Activated CD8-positive, alpha-beta memory T cell treated with anti-CD3 and anti-CD28 coated beads, Interleukin-2, amount 10 ng/mL, durations not matched to agents 7 days and 5 days (primary cell): ENCODE measurements at places on chromosomes 5 and 9. TPM values are rescaled to one million over a fixed set of nuclear protein-coding genes. Genes with fewer than 3 reads are reported as not detected.

Gene MARCOL
- total RNA-seq = not detected

Gene DMGDH
- total RNA-seq = 0.70 TPM

Gene SPINK7
- not detected for total RNA-seq

Gene DRD1
- total RNA-seq = not detected

Gene SPATA31E1
- not detected for total RNA-seq

Gene DMRT1
- not detected for total RNA-seq

Gene SWI5
- 11.8 TPM for total RNA-seq

Gene PLAC8L1
- total RNA-seq = 0.50 TPM

Gene GBA2
- total RNA-seq = 58.8 TPM

Gene PCDHB6
- not detected for total RNA-seq

Gene NOTCH1
- 67.3 TPM for total RNA-seq

Gene LECT2
- not detected for total RNA-seq

Gene FOXD4L6
- total RNA-seq = not detected

Gene SCAI
- total RNA-seq = 13.7 TPM

Gene RLN2
- 2.1 TPM for total RNA-seq

Gene ADAMTS2
- total RNA-seq = not detected

Gene FOXD4L3
- 0.21 TPM for total RNA-seq

Gene FUBP3
- 46.0 TPM for total RNA-seq

Gene ARL14EPL
- 0.12 TPM for total RNA-seq

Gene FCHO2
- total RNA-seq = 2.8 TPM

Gene RNF208
- 3.0 TPM for total RNA-seq

Gene ACSL6
- 7.0 TPM for total RNA-seq
